ENCODE measurements at places on chromosomes 4 and X. TPM values are rescaled to one million over a fixed set of nuclear protein-coding genes. Genes with fewer than 3 reads are reported as not detected.

Gene KIF4A
- 41.5 TPM for total RNA-seq

Gene CTAG2
- not detected for total RNA-seq

Gene MAGEA3
- total RNA-seq, result not detected

Gene CTSO
- 6.2 TPM for total RNA-seq

Gene ADGRA3
- 3.2 TPM for total RNA-seq

Gene CXorf49
- total RNA-seq, result not detected

Gene ARHGAP36
- total RNA-seq, result not detected

Gene TMEM144
- total RNA-seq, result not detected

Gene STAP1
- total RNA-seq, result 31.0 TPM

DNA sequence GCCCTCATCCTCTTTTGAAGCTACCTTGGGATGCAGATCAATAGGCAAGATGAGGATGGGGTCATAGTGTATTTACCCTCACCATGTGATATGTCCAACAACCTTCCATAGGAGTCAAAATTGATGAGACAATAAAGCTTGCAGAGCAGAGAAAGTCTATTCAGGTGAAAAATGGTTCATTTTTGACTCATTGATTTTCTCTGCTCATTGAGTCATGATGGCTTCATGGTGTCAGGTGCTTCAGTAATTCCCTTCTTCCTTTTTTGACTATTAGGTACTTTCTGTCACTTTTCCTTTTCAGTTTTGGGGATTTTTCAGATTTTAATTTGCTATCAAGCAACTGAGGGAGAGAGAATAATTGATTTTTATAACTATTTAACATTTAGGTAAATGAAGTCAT lies 55.9 kb upstream of the IL2 start:
- no peak for DNase-seq
- no peaks in the 10 kb centered on the region for H3K27me3 ChIP-seq
- no peaks in the 10 kb centered on the region for H3K36me3 ChIP-seq
- H3K27ac ChIP-seq, result no peak overlapping the region

GRCh38 chrX:132086672-132087071 lies 41.1 kb downstream of the FRMD7 start:
- no peaks in the 10 kb centered on the region for H3K36me3 ChIP-seq
- no peak overlapping the region for H3K27ac ChIP-seq
- peaks cover 3% of the 10 kb centered on the region for H3K27me3 ChIP-seq
- no peak overlapping the region for H3K4me3 ChIP-seq
- peaks cover 12% of the 10 kb centered on the region for H3K4me1 ChIP-seq

DNA sequence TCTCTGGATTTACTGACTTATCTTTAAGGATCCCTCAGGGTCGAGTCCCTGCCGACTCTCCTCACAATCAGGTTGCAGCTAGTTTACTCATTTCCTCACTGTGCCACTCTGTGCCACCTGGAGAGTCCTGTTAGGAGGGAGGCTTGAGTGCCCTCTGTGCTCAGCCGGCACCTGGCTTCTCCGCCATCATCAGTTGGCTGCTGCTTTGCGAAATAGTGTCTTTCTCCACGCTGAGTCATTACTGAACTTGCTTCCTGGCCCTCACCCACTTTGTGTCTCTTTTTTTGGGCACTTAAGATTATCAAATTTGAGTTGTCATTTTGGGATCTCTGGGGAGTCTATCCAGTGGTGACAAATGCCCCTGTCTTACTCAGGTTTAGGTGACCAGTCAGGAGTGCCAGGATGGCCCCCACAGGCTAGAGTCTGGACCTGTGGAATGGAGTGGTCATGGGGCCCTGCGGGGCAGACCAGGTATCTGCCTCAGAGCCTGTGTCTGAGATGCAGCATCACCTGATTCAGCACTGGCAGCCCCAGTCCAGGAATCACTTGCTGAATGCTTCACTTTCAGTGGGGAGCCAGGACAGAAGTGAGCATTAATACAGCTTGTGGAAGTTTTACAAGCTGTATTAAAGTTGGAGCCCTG lies 37.7 kb downstream of the JADE1 start:
- peak overlapping the region; percentile 23 for H3K27ac ChIP-seq
- no peak for DNase-seq
- H3K4me1 ChIP-seq, result peaks cover 15% of the 10 kb centered on the region
- peaks cover 72% of the 10 kb centered on the region for H3K36me3 ChIP-seq
- H3K4me3 ChIP-seq, result no peak overlapping the region

GRCh38 chr4:135508006-135508714 lies 1306.6 kb upstream of the PABPC4L start:
- no peaks in the 10 kb centered on the region for H3K4me1 ChIP-seq
- H3K27ac ChIP-seq, result no peak overlapping the region
- H3K4me3 ChIP-seq, result no peak overlapping the region
- no peaks in the 10 kb centered on the region for H3K27me3 ChIP-seq

DNA sequence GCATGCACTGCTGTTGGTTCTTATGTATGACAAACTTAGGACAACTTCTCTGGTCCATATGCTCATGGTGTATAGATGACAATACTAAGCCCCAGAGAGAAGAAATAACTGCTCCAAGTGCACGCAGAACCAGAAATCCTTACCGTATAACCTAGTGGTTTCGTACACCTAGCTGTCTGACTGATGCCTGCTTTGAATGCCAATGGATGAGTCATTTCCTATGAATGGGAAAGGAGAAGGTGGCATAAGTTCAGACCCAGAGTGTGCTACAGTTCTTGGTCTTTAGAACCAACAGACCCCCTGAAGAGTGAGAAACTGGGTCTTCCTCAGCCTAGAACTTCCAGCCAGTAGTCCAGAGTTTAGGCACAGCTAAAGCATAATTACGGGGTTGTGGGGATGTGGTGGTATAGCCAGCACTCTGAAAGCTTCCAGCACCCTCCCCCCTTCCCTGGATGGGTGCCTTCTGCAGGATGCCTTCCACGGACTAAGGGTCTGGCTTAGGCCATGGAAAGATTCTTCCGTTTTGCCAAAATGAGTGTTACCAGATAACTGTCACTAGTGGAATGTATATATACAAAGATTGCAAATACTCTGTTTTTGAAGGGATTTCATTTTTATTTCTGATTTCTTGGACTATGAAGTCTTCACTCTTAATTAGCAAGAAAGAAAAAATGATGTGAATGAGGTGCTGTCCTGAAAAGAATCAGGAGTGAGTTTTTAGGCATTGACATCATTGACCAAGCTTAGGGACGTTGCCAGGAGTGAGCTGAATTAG lies 84.6 kb upstream of the PACRGL start:
- H3K36me3 ChIP-seq, result no peaks in the 10 kb centered on the region
- no peak overlapping the region for H3K27ac ChIP-seq
- no peaks in the 10 kb centered on the region for H3K27me3 ChIP-seq
- no peak for DNase-seq

- H3K4me3 ChIP-seq, result no peak overlapping the region
- no peaks in the 10 kb centered on the region for H3K36me3 ChIP-seq
- H3K27me3 ChIP-seq, result no peaks in the 10 kb centered on the region
- H3K4me1 ChIP-seq, result no peaks in the 10 kb centered on the region
- DNase-seq, result no peak
- H3K27ac ChIP-seq, result no peak overlapping the region
Observed at GRCh38 chrX:148517176-148517575, 16.8 kb downstream of the AFF2 start.

DNA sequence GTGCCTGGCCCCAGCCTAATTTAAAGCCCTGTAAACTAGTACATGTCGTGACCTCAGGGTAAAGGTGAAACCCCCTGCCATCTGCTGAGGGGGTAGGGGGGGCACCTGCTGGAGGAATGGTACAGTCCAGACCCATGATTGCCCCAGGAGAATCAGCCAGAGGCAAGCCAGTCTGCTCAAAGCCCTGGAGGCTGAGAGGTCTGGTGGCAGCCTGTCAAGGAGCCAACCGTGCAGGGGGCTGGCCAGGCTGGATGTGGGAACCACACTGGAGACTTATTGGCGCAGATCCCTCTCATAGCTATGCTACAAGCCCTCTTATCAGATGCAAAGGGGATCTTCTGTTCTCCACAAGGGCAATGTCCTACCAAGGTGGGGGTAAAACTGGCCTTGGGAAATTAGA lies 31.4 kb upstream of the PJA1 start:
- H3K27me3 ChIP-seq, result no peaks in the 10 kb centered on the region
- H3K4me3 ChIP-seq, result no peak overlapping the region
- H3K36me3 ChIP-seq, result no peaks in the 10 kb centered on the region
- H3K27ac ChIP-seq, result no peak overlapping the region
- H3K4me1 ChIP-seq, result no peaks in the 10 kb centered on the region

- no peaks in the 10 kb centered on the region for H3K36me3 ChIP-seq
- H3K27ac ChIP-seq, result no peak overlapping the region
- H3K27me3 ChIP-seq, result no peaks in the 10 kb centered on the region
- DNase-seq, result no peak
Observed at GRCh38 chr4:137892134-137892533, 350.0 kb downstream of the SLC7A11 start.

DNA sequence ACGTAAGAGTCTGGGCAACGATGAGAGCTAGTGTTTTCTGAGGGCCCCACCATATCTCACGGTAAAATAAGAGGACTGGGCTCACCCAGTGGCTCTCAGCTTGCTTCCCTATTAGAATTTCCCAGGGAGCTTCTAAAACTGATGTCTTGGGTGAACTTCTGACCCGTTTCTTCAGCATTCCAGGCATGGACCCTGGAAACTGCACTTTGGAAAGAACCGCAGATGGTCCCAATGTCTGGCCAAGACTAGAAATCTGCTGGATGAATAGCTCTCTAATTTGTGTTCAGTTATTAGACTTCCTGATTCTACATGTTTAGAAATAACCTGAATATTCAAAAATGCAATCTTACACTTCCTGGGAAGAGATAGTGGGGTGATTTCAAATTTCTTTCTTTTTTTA lies 127.8 kb downstream of the ANOS1 start:
- no peaks in the 10 kb centered on the region for H3K36me3 ChIP-seq
- DNase-seq, result no peak
- H3K4me3 ChIP-seq, result no peak overlapping the region
- no peaks in the 10 kb centered on the region for H3K27me3 ChIP-seq

- peak; percentile 46 for DNase-seq
- peaks cover 68% of the 10 kb centered on the region for H3K4me1 ChIP-seq
- H3K36me3 ChIP-seq, result peaks cover 28% of the 10 kb centered on the region
- no peak overlapping the region for H3K4me3 ChIP-seq
- peak overlapping the region; percentile 31 for H3K27ac ChIP-seq
Observed at GRCh38 chrX:136754651-136755050, 26.1 kb downstream of the ARHGEF6 start.

- no peaks in the 10 kb centered on the region for H3K27me3 ChIP-seq
- DNase-seq, result no peak
- H3K4me3 ChIP-seq, result no peak overlapping the region
- H3K36me3 ChIP-seq, result no peaks in the 10 kb centered on the region
- H3K4me1 ChIP-seq, result no peaks in the 10 kb centered on the region
Observed at GRCh38 chr4:177080388-177080787, 229.3 kb upstream of the NEIL3 start.

- no peak for DNase-seq
- no peak overlapping the region for H3K27ac ChIP-seq
- H3K4me1 ChIP-seq, result no peaks in the 10 kb centered on the region
- H3K36me3 ChIP-seq, result no peaks in the 10 kb centered on the region
Observed at GRCh38 chr4:10611673-10612072, 72.9 kb downstream of the CLNK start.
